ENCODE measurements at places on chromosomes 1 and 21.

DNA sequence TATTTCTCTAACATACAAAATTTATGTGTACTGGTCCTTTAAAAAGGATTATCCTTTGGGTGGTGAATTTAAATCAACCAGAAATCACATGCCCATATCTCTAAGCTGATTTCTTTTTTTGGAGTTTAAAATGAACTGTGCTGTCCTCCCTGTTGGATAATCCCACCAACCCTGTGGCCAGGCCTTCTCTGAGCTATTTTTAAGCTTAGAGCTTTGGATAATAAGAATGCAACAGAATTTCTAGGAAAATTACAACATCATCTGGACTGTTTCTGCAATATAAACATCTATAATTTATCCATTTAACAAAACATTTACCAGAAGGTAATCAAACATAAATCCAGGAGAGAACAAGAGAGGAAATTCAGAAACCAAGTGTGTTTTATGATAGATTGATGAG lies 88.3 kb downstream of the LRRC40 start:
- DNase-seq: no peak

- DNase-seq: no peak
These were observed 33.8 kb downstream of the PCNX2 start for GRCh38 chr1:233261695-233262094.

DNA sequence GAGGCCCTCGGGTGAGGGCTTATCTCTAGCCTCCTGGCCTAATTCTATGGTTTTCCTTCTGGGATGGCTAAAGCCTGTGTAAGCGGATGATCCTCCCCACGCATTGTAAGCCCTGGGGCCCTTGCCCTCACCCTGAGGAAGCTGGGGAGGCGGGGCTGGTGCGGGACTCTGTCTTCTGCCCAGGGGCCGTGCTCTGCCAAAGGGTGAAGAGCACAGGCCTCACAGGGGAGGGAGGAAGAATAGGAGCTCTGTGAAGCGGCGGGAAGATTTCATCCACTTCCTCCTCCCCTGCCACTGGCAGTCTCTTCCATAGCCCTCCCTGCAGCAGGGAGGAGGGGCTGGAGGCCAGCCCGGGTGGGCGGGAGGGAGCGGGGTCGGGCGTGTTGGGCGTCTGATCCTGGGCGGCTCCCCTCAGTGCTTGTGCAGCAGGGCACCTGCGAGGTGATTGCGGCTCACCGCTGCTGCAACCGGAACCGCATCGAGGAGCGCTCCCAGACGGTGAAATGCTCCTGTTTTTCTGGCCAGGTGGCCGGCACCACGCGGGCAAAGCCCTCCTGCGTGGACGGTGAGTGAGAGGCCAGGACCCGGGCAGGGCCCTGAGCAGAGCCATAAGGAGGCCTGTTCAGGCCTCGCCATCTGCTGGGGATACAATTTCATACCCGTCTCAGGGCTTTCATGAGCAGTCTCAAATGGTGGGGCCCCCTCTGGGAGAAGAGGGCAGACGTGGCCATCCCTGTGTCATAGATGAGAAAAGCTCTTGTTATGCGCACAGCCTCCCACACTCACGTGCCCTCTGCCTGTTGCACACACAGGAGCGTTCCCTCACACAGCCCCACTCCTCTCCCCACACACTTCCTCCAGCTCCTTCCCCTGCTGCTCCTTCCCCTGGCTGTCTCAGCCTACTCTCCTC lies 7.7 kb upstream of the PPM1J start:
- DNase-seq: no peak

GRCh38 chr21:44640761-44641160 lies 3.6 kb downstream of the KRTAP10-10 start:
- DNase-seq: no peak

DNA sequence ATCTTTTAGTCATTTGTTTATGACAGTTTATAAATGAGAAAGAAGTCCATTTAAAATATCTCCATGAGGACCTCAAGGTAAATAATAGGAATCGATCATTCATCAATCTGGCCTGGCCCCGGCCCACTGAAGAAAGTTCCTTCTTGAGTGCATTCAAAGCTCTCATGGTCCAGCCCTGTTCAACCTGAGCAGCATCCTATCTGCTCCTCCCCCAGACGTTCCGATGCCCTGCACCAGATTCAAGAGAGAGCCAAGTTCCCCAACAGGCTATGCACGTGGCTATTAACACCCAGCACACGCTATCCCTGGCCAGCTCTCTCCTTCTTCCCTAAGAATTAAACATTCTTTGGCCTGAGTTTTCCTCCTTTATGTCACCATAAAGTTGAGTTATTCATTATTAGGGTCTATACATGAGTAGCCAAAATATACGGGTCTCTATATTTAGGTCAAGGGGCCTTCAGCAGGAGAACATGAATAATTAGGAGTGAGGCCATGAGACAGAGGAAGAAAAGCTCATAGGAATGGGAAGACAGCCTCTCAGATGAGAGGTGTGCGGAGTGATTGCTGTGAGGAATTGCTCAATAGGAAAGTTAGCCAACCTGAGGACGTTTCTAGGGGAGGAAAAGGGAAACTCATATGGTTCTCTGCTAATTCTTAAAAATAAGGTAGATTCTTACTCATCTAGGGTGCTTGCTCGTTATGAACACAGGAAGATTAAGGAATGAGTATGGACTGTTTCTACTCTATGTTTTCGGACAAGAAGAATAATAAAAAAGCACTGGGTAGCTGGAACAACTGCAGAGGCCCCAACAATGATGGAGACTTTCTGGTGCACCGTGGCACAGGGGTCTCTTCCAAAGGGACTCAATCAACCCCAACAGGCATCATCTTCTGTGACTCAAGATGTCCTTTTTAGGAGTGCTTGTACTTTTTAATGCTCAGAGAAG lies 23.6 kb downstream of the RUNX1 start:
- DNase-seq: no peak

DNA sequence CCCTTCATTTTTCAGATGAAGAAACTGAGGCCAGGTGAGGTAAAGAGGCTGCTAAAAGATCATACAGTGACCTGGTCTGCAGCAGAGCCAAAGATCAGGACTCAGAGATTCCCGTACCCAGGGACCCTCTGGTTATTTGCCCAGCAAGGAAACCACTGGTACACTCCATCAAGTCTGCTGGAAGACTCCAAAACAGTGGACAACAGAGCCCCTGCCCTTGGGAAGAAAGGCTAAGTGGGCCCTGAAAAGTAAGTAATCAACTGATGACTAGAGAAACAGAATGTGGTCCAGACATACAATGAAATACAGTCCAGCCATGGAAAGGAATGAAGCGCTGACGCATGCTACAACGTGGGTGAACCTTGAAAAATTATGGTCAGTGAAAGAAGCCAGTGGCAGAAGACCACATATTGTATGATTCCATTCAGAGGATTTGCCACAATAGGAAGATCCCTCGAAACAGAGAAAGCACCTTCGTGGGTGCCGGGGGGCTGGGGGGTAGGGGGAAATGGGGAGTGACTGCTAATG lies 106.4 kb downstream of the ETS2 start:
- DNase-seq: no peak

GRCh38 chr21:45146801-45147200 lies 72.4 kb downstream of the ADARB1 start:
- DNase-seq: no peak

GRCh38 chr1:3004285-3005205 lies 16.7 kb upstream of the ACTRT2 start:
- no peak for DNase-seq

GRCh38 chr1:226884966-226885820 lies 14.8 kb downstream of the PSEN2 start:
- no peak for DNase-seq

DNA sequence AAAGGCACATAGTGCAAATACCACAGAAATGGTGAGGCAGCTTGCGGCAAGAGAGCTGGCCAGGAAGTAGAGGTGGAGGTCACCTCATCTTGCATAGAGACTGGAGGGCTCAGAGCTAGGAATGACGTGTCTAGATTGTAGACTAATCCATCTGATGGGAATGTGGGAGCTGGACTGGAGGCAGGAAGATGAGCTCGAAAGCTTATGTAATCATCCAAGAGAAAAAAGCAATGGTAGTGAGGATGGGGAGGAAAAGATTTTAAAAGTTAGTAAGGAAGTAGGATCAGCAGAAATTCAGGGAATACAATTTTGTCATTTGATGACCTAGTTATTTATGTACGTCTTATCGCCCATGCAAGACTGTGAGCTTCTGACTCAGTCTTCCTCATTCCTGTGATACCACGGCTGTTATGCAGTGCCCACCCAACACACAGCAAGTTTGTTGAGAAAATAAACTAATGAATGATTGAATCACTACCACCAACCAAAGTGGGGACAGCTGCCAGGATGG lies 123.9 kb downstream of the RRAGC start:
- no peak for DNase-seq

- peak; percentile 5 for DNase-seq
These were observed 730 bp upstream of the PHF13 start for GRCh38 chr1:6612641-6613360.

DNA sequence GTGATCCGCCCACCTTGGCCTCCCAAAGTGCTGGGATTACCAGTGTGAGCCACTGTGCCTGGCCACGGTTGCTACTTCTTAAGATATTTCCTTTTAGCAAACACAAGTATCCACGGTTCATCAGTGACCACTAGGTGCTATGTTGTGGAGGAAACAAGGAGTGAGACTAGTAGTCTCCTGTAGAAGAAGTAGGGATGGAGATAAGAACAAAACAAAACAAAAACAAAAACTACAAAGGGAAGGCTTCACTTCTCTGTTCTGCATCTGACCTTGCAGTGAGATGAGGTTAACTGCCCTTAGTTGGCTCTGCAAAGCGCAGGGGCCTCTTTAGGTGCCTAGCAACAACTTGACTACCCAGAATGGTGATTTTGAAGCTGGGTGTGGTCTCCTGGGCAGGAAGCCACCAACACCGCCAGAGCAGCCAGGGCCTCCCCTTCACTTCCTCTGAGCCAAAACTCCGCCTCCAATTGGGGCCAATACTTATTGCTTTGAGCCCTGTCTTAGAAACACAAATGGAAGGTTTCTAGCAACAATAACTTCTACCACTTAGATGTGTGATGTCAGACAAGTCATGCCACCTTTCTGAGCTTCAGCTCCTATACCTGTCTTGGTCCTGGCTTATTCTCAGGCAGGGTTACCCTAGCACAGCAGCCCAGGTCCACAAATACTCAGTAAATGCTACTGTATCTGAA lies 12.8 kb upstream of the CDC42 start:
- no peak for DNase-seq

GRCh38 chr1:107653005-107653404 lies 312.0 kb downstream of the VAV3 start:
- DNase-seq: no peak

GRCh38 chr1:221392453-221392852 lies 349.4 kb downstream of the DUSP10 start:
- no peak for DNase-seq

DNA sequence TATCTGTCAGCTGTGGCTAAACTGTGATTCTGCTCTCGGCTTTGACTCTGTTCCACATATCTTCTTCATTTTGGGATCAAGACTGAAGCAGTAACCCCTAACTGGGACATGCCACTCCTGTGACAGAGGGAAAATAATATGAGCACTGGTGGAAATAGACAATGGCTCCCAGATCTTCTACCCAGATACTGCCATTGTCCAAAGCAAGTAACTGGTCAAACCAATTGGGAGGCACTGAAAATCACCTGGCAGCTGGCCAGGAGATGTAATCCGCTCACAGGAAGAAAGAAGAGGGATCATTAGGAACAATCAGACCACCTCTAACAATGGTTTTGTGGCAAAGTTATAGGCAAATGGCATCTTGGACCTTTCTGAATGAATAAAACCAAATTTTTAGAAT lies 10.7 kb downstream of the SNX7 start:
- DNase-seq: no peak

- DNase-seq: no peak
These were observed 53.4 kb downstream of the DPH5 start for GRCh38 chr1:100972185-100972584.

GRCh38 chr21:29168891-29169315 lies 38.5 kb downstream of the MAP3K7CL start:
- DNase-seq: no peak

- DNase-seq: no peak
These were observed 366.7 kb downstream of the CAMTA1 start for GRCh38 chr1:7151978-7152377.

GRCh38 chr1:28197682-28198415 lies 21.4 kb upstream of the PTAFR start:
- no peak for DNase-seq

GRCh38 chr1:239243006-239243405 lies 143.4 kb upstream of the CHRM3 start:
- DNase-seq: no peak

GRCh38 chr1:54365398-54365797 lies 40.8 kb downstream of the SSBP3 start:
- no peak for DNase-seq

GRCh38 chr1:6263716-6264115 lies 2.8 kb upstream of the GPR153 start:
- no peak for DNase-seq

- no peak for DNase-seq
These were observed 37.5 kb downstream of the ZNF281 start for GRCh38 chr1:200372095-200372884.

GRCh38 chr1:47178020-47178419 lies 11.8 kb downstream of the PDZK1IP1 start:
- DNase-seq: no peak

DNA sequence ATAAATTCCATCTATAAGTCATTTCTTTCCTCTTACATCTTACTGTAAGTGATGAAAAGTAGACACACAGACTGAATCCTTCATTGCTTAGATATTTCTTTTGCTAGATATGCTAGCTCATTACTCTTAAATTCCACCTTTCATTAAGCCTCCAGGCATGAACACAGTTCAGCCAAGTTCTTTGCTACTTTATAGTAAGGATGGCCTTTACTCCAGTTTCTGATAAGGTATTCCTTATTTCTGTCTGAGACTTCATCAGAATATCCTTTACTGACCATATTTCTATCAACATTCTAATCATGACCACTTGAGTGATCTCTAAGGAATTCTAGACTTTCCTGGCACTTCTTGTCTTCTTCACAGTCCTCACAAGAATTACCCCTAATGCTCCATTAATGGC lies 191.7 kb upstream of the KCTD3 start:
- DNase-seq: no peak

DNA sequence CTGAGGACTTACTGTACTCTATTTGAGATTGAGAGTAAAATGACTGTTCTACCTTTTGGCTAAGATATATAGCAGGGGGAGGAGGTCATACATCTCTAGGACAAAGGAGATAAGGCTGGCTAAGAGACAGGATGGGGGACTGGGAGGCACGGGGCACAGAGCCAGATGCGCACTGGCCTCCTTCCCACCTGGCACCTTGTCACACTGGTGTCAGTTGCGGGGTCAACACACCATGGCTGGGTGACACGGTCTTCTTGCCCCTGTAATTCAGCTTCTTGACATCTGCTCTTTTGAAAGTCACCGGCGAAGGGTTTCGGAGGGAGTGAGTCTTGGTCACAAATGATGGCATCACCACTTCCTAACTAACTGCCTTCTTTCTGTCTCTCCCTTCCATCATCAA lies 177.3 kb downstream of the ZSCAN20 start:
- DNase-seq: no peak

DNA sequence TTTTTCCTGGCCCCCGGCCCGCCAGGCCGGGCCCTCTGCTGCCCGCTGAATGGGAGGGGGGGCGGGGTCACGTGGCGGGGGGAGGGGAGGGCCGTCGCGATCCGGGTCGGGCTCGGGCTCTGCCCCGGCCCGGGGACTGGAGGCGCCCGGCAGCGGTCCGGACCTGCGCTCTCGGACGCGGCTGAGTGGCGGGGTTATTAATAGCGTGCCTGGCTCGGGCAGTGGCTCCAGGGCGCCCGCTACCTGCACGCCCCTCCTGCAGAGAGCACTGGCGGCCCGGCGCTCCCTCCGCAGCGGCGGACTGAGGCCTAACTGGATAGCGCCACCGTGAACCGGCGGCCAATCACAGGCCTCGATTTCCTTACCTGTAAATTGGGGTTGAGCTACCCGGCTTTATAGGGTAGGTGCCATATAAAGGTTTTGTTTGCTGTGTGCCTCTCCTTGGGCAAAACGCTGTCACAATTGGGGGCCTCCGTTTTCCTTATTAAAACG lies 28.1 kb downstream of the AHDC1 start:
- no peak for DNase-seq

All from NCI-H1694 (cell line).